WTC11 (cell line): ENCODE measurements at places on chromosomes 2 and 18. TPM values are rescaled to one million over a fixed set of nuclear protein-coding genes. Genes with fewer than 3 reads are reported as not detected.

The DNAJC5G gene
- total RNA-seq: 0.18 to 0.44 TPM (median 0.34 TPM) in 3 replicates

The ACADL gene
- 0.39 to 0.60 TPM (median 0.42 TPM) in 3 replicates for total RNA-seq

The ELOA2 gene
- total RNA-seq: not detected in 3 replicates

The STK39 gene
- 20.5 to 22.1 TPM (median 21.6 TPM) in 3 replicates for total RNA-seq

The C18orf32 gene
- 28.7 to 32.5 TPM (median 32.1 TPM) in 3 replicates for total RNA-seq
